ENCODE measurements at places on chromosomes 4 and X.

DNA sequence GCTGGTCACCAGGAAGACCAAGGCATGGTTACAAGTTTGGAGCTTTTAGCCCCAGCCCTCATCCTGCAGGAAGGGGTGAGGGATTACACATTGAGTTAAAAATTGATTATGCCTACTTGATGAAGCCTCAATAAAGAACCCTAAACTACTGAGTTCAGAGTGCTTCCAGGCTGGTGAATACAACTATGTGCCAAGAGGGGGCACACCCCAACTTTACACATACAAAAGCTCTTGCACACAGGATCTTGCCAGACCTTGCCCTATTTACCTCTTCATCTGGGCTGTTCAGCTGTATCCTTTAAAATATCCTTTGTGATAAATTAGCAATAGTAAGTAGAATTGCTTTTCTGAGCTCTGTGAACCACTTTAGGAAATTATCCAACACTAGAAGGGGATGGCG, 489.3 kb downstream of the INPP4B start:
- DNase-seq, result no peak

- peak; percentile 6 for DNase-seq
Measured at GRCh38 chr4:40121515-40121914, 64.9 kb downstream of the N4BP2 start.

DNA sequence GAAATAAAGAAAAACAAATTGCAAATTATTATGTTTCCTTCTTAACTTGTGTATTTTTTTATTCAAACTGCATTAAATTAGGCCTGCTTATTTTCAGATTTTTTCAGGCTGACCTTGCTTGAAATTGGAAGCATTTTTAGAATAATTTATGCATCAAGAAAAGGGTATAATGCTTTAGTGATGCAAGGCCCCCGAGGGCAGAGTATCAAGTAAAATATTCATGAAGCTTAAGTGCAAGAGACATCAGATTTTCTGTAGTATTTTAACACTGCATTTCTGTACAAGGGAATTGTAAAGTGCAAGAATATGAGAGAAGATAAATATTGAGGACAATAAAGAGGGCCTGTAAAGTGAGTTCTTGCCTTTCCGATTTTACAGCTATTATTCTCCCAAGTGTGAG, 485.8 kb upstream of the ATOH1 start:
- DNase-seq, result no peak

- DNase-seq, result peak; percentile 85
Measured at GRCh38 chr4:168656055-168656660, 159.3 kb downstream of the PALLD start.

GRCh38 chr4:6011686-6012085, 6.5 kb downstream of the C4orf50 start:
- DNase-seq, result no peak

DNA sequence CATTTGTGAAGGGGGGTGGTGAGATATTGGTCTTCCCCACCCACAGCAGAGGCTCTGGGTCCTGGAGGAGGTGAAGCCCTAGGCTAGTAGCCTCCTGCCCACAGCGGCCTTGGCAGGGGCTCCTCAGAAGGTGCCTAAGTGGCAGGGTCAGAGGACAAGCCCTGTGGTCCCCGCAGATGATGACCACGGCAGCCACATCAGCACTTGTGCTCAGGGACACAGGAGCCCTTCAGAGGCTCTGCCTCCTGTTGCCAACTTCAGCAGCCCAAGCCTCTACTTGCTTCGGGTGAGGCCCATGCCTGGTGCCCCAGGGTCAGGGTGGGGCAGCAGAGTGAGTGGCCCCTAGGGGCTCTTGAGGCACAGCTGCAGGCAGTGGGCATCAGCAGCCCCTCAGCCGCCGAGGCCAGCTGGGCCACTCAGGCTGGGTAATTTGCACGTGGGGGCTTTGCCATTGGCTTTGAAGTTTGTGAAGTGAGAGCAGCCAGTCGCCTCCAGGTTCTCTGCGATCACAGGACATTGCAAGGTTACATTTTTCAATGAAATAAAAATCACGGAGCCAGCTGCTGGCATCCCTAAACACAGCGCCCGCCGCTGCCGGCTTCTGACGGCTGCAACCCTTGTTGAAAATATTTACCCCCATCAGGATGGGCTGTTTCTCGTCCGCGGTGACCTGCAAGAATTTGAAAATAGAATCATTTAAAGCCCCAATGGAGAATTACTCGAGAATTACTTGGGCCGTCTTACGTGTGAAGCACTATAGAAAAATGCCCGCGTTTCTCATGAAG, 108.5 kb downstream of the HMX1 start:
- DNase-seq, result no peak

GRCh38 chrX:46367491-46367890, 177.7 kb downstream of the ZNF674 start:
- no peak for DNase-seq

GRCh38 chrX:130933358-130933757, 30.3 kb upstream of the ENOX2 start:
- DNase-seq, result no peak

- no peak for DNase-seq
Measured at GRCh38 chr4:35963383-35963782, 280.9 kb downstream of the ARAP2 start.

GRCh38 chr4:85823295-85823694, 348.3 kb downstream of the ARHGAP24 start:
- no peak for DNase-seq

DNA sequence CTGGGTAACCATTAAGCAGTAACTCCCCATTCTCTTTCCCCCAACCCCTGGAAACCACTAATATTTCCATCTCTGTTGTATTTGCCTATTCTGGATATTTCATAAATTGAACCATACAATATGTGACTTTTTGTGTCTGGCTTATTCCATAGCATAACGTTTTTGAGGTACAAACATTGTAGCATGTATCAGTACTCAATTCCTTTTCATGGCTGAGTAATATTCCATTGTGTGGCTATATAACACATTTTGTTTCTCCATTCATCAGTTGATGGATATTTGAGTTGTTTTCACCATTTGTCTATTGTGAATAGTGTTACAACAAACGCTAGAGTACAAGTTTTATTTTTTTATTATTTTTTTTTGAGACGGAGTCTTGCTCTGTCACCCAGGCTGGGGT, 55.0 kb upstream of the MORC4 start:
- no peak for DNase-seq

DNA sequence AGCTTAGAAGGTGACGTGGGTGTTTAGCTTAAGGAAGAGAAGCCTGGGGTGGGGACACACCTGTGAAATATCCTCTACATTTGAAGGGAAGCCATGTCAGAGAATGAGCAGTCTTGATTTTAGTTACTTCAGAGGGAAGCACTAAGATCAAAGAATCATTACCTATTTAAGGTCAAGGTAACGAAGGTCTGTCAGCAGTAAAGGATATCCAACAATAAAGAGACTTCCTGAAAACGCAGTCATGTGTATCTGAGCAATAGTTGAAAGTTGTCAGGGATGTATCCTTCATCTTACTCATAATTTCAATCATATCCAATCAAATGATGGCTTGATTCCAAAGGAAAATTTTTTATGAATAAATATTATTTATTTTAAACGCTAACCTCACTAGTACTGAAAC, 33.5 kb downstream of the IGFBP7 start:
- no peak for DNase-seq

GRCh38 chrX:131791608-131792355, 231.3 kb upstream of the STK26 start:
- peak; percentile 54 for DNase-seq

DNA sequence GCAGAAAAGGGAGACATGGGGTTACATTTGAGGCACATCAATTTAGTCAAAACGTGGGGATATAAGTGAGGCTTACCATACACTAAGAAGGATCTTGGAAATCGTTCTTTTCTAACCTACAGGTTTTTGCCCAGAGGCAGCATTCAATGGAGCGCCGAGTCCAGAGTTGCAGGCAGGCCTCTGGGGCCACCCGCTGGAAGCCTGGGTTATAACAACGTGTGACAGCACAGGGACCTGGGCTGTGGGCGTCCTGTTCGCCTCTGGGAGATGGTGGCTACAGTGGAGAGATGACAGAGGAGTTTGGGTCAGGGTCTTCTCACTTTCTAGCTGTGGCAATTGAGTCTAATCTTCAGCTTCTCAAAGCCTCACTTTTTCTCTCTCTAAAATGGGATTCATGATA, 53.9 kb downstream of the ENPP6 start:
- DNase-seq, result peak; percentile 52

- DNase-seq, result no peak
Measured at GRCh38 chrX:139170526-139171173, 359.9 kb upstream of the F9 start.

DNA sequence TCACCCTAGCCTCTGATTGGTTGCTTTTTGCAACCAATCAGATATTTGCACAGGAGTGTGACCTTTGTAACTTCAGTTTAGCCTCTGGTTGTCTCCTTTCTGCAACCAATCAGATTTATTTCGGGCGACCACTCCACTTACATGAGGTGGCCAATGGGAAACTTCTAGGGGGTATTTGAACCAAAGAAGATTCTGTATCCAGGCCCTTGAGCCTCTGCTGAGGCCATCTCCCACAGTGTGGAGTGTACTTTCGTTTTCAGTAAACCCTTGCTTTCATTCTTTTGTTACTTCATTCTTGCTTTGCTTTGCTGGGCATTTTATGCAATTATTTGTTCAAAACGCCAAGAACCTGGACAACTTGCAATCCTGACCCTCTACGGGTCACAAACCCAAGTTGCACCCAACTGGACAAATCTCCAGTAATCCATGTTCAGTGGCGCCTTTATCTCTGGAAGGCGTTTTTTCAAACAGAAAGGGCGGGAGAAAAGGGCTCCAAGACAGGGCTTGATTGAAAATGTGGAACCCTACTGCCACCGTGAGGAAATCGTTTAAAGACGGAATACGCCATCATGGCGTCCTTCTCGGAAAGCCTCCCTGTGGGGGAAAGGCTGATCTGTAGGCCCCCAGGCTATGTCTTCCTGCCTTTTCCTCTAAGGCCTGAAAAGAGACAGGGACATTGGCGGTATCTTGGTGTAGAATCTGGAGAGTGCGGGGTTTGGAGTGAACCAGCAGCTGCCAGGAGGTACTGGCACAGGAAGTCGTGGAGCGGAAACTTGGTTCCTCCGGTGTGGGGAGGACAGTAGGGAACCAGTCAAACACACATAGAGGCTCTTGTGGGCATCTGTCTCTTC, 184.6 kb downstream of the OR13H1 start:
- DNase-seq, result no peak

DNA sequence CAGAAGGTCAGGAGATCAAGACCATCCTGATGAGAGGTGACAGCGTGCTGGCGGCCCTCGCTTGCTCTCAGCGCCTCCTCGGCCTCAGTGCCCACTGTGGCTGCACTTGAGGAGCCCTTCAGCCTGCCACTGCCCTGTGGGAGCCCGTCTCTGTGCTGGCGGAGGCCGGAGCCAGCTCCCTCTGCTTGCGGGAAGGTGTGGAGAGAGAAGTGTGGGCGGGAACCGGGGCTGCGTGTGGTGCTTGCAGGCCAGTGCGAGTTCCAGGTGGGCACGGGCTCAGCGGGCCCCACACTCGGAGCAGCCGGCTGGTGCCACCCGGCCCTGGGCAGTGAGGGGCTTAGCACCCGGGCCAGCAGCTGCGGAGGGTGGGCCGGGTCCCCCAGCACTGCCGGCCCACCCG, 286.9 kb downstream of the RAPGEF2 start:
- no peak for DNase-seq

DNA sequence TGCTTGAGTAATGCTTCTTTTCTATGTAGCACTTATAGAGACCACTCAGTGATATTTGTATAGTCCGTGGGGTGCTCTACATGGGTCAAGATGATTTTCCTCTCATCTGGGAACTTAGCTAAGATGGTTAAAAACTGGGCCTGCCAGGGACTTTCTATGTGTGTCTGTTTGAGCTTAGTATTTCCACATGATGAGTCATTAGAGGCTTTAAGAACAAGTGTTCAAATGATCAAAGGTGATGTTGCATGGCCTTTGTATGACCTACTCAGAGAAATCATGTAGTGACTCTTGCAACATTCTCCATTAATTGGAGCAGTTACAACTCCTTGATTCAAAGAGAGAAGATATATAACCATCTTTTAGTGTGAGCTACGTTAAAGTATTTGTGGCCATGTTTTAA, 1480.5 kb upstream of the IGFBP7 start:
- peak; percentile 13 for DNase-seq

GRCh38 chr4:53854991-53855568, 209.3 kb downstream of the CHIC2 start:
- peak; percentile 7 for DNase-seq

DNA sequence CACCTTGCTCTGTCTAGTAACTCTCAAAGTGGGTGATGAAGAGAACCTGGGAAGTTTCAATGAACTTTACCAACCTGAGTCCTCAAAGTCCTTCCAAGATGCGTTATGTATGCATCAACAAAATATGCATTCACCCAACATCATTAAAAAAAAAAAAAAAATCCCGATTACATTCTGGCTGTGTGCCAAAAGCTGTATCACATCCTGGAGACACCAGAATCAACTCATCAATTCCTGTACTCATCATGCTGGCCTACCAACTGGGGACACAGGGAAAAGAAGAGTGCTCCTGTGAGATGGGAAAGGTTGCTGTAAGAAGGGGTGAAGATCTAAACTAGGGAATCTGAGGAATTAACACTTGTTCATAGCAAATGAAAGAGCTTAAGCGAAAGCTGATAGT, 16.5 kb downstream of the UNC5C start:
- DNase-seq, result no peak

GRCh38 chrX:144334577-144334976, 450.7 kb downstream of the UBE2NL start:
- no peak for DNase-seq

GRCh38 chr4:168659741-168660465, 163.1 kb downstream of the PALLD start:
- no peak for DNase-seq

- no peak for DNase-seq
Measured at GRCh38 chrX:154484255-154485149, 1.9 kb downstream of the UBL4A start.

- peak; percentile 79 for DNase-seq
Measured at GRCh38 chrX:130401415-130402207, at the start of gene RBMX2. TSS of gene RBMX2 (plus strand) at chrX:130401987. CDS start at chrX:130402033, 46 bp downstream.

- peak; percentile 59 for DNase-seq
Measured at GRCh38 chr4:13888112-13888511, 260.6 kb upstream of the BOD1L1 start.

GRCh38 chrX:150902434-150903109, 4.1 kb upstream of the CD99L2 start:
- no peak for DNase-seq

DNA sequence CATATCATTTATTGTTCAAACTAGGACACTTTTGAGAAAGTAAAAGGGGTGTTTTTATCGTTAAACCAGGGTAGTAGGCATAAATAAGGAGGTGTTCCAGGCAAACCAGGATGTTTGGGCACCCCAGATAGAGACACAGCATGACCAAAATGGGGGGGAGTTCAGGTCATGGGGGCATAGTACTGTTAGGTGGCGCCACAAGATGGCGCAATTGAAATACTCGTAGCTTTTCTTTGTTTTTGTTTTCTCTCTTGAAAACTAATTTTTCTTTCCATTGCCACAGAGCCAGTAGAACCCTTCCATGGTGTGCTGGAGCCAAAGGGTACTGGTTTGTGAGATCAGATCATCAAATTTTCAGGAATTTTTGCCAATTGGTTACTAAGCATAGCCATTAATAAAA, 283.4 kb downstream of the BCOR start:
- DNase-seq, result no peak
